ENCODE measurements at places on chromosomes 6 and 20.

DNA sequence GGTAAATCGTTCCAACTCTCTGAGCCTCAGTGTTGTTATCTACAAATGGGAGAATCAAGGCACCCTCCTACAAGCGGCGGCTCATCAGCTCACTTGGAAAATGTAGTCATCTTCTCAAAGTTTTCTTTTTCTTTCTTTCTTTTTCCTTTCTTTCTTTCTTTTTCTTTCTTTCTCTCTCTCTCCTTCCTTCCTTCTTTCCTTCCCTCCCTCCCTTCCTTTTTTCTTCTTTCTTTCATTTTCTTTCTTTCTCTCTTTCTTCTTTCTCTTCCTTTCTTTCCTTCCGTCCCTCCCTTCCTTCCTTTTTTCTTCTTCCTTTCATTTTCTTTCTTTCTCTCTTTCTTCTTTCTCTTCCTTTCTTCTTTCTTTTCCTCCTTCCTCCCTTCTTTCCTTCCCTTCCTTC lies 55.0 kb upstream of the TGM3 start:
- DNase-seq: no peak

DNA sequence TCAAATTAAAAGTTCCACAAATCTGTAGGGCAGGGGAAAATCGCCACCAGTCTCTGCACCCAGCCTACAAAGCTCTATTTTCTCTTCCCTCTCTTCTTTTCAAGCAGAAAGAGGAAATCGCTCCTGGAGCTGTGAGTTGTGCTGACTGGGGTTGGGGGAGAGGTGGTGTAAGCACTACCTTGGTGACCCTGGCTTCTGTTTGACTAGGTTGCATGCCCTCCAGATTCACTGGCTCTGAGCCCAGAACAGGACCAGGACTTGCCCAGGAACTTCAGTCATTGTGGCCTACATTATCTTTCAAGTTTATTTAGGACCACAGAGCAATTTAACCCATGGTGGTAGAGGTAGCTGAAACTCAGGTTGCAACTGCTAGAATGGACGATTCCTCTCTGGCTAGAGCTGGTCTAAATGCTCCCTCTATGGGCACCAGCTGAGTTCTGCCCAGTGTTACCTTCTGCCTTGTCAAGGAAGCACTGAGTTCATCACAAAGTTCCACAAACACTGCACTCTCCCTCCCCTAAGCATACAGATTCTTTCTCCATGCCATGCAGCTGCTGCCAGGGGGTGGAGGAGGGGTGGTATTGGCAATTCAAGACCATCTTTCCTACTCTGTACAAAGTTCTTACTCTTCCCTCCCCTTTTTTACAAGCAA lies 122.0 kb upstream of the BMP5 start:
- no peak for DNase-seq

DNA sequence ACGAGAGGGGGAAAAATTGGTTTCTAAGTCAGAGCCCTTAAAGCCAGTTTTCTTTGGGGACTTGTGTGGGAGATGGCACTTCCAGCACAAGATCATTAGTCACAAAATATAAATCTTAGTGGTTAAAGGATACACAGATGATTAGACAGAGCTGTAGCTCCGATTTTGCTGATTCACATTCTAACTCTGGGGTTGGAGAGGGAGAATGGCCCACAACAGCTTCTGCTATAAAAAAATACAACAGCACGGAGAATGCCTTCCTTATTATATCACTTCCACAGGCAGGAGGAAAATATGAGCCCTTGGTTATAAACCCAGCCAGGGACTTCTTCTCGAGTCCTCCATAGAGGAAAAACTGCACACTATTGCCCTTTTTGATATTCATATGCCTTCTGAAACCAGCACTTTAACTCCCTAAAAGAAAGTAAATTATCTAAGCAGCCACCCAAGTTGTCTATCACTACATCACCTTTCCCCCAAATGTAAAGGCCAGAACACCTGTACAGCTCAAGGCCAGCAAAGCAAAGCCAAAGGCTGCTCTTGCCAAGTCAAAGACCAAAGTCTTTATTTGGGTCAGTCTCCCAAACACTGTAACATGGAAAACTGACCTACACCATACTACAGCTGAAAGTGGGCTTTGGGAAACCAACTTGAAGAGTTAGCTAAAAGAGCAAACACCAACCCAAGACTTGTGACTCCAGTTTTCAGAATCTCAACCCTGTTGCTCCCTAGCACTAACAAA lies 10.4 kb downstream of the MRPL14 start:
- DNase-seq: peak; percentile 56

DNA sequence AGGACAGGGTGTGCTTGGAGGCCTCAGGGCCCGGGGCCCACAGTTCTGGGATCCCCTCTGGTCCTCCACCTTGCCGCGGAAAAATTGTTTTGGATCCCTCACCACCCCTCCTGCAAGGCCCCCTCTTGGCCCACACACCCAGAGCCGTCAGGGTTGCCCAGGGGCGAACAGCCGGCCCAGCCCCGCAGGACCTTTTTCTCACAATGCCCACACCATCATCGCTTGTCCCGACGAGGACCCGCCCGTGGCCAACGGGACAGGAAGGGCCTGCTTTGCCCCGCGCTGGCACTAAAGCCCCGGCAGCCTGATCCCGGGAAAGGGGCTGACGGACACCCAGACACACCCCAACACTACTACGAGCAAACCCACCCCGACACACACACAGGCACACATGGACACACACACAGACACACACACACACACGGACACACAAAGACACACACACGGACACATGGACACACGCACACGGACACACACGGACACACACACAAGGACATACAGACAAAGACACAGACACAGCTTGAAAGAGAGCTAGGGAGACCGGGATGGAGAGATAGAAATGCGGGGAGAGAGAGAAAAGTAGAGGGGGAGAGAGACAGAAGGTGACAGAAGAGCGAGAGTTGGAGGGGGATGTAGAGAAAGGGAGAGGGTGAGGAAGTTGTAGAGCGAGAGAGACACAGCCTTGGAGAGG lies 1493.5 kb upstream of the DEFB115 start:
- no peak for DNase-seq
